ENCODE measurements at places on chromosomes 12 and 14.

GRCh38 chr14:95039993-95040348 lies 117.4 kb downstream of the DICER1 start:
- no peak for DNase-seq

GRCh38 chr12:124532331-124532750 lies 35.1 kb downstream of the NCOR2 start:
- DNase-seq = no peak

- DNase-seq = no peak
These were observed 97.8 kb upstream of the PDE3A start for GRCh38 chr12:20270557-20270956.

DNA sequence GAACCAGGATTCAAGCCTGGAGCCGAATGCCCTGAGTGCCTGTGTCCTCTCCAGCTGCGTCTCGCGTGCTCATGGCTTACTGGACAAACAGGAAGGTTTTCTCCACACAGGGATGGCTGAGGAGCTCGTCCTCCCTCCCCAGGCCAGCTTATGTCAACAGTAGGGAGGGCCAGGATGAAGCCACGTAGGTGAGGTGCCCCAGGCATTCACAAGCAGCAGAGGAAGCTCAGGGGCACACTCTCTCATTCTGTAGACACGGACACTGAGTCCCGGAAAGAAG lies 49.3 kb downstream of the TRPV4 start:
- no peak for DNase-seq

DNA sequence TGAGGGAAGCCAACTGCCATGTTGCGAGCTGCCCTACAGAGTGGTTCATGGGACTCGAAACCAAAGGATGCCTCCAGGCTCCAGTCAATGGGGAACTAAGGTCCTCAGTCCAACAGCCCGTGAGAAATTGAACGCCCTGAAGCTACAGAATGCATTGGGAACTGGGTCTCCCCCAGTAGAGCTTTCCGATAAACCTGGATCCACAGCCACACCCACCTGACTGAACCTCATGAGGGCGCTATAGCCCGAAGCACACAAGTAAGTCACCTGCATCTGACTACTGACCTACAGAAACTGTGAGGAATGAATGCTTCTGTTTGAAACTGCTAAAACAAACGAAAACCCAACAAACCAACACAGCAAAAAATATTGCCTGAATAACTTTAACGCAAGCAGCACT lies 1297.7 kb downstream of the AACS start:
- no peak for DNase-seq

DNA sequence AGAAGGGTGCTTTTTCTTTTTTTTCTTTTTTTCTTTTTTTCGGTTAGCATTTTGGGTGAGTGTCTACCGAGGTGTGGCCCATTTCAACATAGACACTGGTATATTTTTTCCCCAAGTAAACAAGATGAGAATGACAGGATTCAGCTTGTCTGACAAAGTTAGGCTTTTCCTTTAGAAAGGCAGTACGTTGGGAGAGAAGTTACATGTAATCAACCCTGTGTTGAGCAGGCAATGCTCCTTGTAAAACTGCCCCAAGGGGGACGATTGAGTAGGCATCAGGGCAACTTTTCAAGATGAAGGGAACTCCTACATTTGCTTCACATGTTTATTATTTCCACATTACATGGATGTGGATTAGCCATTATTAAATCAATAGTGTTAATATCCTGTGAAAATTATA lies 1.7 kb downstream of the EMP1 start:
- DNase-seq = no peak

GRCh38 chr12:73262788-73263381 lies 990.7 kb downstream of the TRHDE start:
- no peak for DNase-seq

GRCh38 chr14:39275395-39275794 lies 41.7 kb downstream of the MIA2 start:
- DNase-seq = no peak

GRCh38 chr14:57785058-57785457 lies 80.8 kb downstream of the SLC35F4 start:
- DNase-seq = no peak

DNA sequence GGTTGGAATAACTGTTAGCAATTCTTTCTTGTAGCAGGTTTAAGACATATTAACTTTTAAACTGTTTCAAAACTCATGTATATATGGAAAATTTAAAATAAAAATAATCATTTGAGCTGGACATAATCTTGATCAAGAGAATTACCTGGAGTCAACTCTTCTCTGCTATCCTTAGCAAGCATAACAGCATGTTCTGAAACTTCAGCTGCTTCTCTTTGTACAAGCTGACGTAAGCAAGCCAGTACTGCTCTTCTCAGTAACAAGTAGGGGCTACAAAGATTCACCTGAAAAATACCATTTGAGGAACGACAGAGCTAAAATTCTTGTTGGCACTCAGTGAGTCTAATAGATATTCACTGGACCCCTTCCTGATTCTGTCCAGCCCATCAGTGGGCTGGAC lies 83.0 kb downstream of the HEATR5A start:
- no peak for DNase-seq

DNA sequence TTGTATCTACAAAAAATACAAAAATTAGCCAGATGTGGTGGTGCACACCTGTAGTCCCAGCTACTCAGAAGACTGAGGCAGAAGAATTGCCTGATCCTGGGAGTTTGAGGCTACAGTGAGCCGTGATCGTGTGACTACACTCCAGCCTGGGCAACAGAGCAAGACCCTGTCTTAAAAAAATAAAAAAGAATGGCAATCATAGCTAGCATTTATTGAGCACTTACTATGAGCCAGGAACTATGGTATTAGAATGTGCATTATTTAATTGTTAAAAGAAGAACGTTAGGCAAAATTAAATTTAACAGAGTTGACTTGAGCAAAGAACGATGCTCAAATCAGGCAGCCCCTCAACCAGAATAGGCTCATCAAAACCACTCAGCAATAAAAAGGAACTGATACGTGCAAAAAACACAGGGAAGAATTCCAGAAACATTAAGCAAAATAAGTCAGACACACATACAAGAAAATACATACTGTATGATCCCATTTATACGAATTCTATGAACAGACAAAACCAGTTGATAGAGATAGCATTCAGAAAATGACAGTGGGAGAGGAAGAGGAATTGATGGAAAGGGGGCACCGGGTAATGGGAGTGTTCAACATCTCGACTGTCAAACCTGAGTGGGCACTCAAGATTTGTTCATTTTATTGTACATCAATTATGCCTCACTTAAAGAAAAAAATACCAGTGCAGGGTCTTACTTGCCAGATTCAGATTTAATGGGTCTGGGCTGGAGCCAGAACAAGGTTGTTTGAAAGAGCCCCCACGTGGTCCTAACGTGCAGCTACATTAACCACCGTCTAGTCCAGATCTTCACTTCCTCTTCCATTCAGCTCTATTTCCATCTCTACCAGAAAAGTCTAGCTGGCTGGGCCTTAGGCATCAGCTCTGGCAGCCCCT lies 8.0 kb downstream of the SCNN1A start:
- peak; percentile 10 for DNase-seq

DNA sequence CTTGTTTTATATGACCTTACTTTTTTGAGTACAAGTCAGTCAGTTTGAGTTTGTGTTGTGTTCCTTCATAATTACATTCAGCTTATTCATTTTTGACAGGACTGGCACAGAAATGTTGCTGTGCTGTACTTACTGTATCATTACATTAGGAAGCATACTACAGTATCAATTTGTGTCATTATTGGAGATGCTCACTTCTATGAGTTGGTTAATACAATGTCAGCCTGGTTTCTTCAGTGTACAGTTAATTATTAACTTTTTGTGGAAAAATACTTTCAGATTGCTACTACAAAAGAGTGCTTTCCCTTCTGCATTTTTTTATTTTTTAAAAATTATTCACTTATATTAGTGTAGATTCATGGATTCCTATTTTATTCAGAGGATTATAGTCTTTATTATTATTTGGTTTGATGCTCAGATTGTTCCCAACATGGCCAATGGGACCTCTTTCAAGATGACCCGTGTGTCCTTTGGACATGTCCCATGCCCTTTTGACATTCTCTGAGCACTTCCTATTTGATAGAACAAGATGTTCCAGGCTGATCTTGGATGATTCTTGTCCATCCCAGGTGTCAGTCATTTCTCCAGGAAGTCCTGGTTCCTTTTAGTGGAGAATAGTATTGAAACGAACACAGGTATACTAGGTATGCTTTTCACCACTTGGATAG lies 66.6 kb downstream of the MON2 start:
- DNase-seq = no peak

GRCh38 chr12:6765048-6765633 lies 1.0 kb upstream of the PTMS start:
- no peak for DNase-seq

- peak; percentile 74 for DNase-seq
These were observed 4.4 kb upstream of the NPAS3 start for GRCh38 chr14:32934073-32934880.

DNA sequence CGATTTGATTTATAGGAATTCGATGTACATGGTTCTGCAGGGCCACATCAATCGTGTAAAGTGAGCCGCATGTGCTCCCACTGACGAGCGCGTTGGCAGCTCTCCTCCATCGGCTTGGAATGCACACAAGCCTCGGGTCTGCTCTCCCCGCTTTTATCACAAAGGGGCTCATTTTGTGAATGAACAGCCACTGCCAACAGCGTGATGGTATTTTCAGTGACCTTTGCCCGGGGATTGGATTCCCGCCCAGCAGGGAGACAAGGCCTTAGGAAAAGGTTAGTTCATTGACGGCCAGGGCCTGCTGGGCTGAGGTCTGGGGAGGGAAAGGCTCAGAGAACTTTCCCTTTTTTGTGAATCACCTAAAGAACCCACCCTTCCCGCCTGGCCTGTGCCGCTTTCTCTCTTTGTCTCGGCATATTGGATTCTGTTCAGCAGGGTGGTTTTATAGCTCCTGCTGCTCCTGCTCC lies 232.1 kb downstream of the MSRB3 start:
- peak; percentile 43 for DNase-seq

DNA sequence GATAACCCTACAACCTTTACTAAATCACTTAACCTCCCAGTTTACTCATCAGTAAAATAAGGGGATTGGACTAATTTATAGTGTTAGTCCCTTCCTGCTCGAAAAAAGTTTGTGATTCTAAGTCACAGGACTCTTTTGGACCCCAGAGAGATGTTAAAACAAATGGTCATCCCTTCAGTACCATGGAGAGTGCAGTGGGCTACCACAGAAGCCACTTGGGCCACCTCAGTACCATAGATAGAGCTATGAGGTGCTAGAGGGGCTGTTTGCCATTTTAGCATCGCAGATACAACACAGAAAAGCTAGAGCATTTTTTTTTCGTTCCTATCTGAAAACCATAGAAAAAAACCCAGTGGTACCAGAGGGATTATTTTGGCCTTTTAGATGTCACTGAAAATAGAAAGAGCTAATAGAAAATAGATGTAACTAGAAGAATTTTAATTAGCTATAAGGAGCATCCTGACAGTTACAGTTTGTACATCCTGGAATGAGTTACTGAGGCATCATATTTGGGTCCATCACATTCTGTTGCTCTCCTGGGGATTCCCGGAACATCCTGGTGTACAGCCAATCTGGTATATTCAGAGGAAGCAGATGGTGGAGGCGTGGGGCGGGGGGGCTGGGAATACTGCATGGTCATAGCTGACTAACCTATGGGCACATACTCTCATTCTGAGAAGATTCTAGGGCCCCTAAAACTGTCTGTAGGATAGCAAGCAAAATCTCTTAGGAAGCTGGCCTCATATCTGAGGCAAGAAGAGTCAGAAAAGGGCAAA lies 2.8 kb downstream of the ZNF219 start:
- no peak for DNase-seq

DNA sequence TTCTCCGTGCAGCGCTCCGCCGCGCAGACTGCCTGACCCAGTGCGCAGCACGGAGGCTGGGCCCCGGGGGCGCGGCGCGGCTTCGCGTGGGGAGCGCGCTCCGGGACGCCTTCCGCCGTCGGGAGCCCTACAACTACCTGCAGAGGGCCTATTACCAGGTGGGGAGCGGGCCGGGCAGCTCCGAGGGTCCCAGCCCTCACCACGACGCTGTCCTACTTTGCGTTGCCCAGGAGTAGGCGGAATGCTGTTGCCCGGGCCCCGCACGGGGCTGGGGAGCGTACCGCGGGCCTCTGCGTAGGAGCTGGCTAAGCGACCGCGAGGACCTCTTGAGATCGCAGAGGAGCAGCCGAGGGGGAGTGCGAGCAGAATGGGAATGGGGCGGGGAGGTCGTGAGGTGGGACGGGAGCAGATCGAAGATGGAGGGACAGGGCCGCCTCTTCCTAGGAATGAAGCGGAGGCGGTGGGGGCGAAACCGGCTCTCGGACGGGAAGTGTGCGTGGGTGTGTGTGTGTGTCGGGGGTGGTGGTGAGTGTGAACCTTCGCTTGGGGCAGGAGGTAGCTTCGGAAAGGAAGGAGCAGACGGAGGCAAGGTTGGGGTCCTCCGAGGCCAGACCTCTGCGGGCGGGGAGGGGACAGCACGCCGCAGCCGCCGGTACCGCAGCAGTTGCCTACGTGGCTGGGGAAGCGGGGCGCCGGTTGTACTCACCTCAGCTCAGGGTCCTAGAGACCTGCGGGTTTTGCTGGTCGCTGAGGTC lies 751 bp downstream of the P3H3 start:
- DNase-seq = no peak

- peak; percentile 53 for DNase-seq
These were observed 11.0 kb downstream of the ZNF219 start for GRCh38 chr14:21087294-21088091.

GRCh38 chr14:90213099-90213748 lies 43.1 kb upstream of the PSMC1 start:
- DNase-seq = no peak

- no peak for DNase-seq
These were observed 9.1 kb upstream of the CDC42BPB start for GRCh38 chr14:103066399-103066798.

GRCh38 chr12:105812366-105812765 lies 326.4 kb downstream of the NUAK1 start:
- no peak for DNase-seq

- DNase-seq = no peak
These were observed 15.4 kb upstream of the OAS1 start for GRCh38 chr12:112891093-112892024.

DNA sequence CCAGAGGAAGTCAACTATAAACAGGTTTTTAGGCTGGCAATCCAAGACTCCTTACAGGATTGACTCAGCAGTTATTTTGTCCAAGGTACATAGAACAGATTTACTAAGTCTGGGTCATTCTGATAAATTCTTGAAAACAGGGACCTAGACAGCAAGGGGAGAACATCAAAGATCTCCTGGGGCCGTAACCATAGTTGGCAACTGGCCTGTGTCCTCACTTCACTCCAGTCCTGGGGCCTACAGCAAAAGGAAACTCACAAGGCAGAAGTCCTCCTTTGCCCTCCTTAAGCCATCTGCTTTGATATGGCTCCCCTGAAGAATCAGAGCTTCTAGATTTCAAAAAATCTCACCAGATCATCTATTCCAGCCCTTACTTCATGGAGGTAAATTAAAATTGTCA lies 207.2 kb upstream of the IGF1 start:
- no peak for DNase-seq
